ENCODE measurements at places on chromosomes 11 and 22. TPM values are rescaled to one million over a fixed set of nuclear protein-coding genes. Genes with fewer than 3 reads are reported as not detected.

DNA sequence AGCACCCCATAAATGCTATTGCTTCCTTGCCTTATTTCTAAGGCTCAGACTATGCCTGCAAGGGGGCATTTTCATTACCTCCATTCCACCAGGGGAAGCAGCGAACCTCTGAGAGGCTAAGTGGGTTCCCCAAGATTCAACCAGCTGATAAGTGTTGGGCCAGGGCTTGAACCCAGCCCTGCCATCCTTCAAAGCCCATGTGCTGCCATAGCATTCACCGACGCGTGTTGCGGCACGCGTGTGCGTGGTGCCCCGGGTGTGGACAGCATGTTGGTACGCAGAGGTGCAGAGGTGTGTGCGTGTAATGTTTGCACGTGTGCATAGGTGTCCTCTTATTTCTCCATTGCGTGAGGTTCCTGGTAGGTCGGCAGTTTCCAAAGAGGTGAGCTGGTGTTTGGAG, 66.0 kb upstream of the PPARA start:
- no peak for DNase-seq

- no peak for DNase-seq
Observed at GRCh38 chr11:119359365-119360214, 13.1 kb upstream of the MFRP start.

DNA sequence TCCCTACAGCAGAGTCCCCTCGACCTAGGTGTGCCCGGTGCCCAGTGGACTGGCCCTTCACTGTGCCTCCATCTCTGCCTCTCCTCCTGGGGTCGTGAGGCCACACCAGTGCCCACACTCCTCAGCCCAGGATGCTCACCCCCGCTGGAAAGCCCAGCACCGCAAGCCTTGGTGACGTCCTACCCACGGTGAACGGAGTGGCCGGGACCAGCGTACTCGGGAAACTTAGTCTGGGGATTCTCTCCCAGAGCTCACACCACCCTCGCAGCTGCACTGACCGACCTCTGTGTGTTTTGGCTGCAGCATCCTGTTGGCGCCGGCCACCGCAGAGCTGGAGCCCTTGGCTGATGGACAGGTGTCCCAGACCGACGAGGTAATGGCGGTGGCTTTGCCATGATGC, 35.5 kb upstream of the KRTAP5-7 start:
- no peak for DNase-seq

Gene TSGA10IP
- not detected for total RNA-seq

DNA sequence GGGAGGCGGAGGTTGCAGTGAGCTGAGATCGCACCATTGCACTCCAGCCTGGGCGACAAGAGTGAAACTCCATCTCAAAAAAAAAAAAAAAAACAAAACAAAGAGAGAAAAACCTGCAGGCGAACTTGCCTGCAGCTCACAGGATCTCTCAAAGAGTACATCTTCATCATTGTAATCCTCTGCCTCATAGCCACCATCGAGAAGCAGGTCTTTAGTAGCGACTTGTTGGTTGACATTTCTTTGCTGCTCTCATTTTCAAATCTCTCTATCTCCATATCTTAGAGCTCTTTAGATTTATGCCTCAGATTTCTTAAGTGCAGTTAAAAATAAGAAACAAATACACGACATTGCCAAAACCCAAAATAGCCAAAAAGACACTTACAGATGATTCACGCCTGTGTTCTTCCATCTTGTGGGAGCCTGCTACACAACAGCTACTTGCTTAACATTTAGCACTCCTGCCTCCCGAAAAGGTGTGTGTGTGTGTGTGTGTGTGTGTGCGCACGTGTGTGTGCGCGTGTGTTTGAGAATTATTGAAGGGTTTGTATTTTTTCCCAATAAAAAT, 14.6 kb downstream of the FAM227A start:
- DNase-seq, result no peak

- no peak for DNase-seq
Observed at GRCh38 chr11:77851503-77851902, 30.6 kb downstream of the AAMDC start.

Gene PVALB
- total RNA-seq, result not detected

Gene VSIG10L2
- not detected for total RNA-seq

- DNase-seq, result no peak
Observed at GRCh38 chr11:90250970-90251369, 28.1 kb upstream of the CHORDC1 start.

GRCh38 chr22:36911887-36912661, 1.4 kb upstream of the CSF2RB start:
- no peak for DNase-seq

GRCh38 chr22:20438678-20439492, 1.3 kb upstream of the SCARF2 start:
- DNase-seq, result no peak

- no peak for DNase-seq
Observed at GRCh38 chr22:38618682-38619081, 37.5 kb downstream of the FAM227A start.

Gene TUBA8
- total RNA-seq, result 0.34 TPM

DNA sequence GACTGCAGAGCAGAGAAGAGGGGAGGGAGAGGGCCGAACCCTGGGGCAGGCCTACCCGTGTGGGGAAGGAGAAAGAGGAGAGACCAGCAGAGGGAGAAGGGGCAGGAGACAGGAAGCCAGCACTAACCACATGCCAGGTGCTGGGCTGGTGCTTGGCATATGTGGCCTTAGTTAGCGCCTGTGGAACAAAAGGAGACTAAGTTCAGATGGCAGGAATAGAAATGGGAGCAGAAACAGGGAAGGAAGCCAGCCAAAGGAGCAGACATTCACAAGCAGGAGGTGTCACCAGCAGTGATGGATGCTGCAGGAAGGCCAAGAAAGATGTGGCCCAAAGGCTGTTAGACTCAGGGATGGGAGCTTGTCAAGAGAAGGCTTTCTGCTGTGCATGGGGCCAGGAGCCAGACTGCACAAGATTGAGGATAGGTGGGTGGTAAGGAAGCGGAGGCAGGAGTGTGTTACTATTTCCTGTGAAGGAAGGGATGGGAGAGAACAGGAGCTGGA, 26.7 kb downstream of the TREH start:
- no peak for DNase-seq

DNA sequence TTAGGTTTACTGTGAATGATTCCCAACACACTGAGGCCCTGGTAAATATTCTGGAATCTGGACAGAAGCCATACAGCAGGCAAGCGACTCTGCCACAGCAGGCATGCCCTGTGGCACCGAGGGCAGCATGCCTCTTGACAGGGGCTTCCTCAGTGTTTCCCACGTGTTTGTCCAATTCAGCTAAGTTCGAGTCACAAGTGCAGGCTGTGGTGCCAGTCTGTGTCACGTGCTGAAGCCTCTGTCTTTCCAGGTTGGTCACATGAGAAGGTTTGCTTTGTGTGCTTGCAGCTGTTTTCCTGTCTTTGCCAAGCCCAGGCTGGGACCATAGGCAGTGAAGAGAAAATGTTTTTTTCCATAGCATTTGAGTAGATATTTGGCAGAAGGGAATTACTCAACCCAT, 2.4 kb upstream of the PPFIBP2 start:
- no peak for DNase-seq

GRCh38 chr22:23831781-23832180, 7.0 kb downstream of the DERL3 start:
- no peak for DNase-seq

DNA sequence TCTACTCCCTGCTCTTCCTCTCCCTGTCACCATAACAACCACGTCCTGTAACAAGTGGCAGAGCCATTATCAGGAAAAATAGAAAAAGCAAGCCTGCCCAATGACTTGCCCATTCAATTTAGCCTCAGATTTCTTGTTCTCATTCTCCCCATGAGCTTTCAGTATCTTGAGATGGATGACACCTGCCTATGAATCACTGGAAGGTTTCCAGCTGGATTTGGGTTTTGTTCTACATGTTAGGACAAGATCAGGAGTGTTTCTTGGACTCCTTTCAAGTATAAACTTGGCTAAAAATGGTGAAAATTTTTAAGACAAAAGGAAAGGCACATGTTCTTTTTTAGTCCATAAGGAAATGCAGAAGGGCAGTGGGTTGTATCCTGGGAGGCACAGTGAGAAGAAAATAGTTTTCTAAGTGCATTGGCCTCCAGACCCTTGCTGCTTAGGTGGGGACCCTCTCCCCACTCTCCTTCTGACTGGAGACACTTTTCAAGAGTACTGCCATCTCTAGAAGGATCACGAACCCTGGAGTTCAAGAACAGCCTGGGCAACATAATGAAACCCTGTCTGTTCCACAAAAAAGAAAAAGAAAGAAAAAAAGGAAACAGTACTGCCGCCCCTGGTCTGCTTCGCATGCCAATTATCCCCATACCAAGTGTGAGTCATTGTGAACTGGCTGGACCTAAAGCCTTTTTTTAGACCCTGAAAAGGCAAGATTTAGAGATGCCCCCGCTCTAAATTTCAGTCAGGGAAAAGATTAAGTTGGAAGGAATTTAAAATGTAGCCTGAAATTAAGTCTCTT, 51.0 kb downstream of the MTNR1B start:
- DNase-seq, result peak; percentile 99

DNA sequence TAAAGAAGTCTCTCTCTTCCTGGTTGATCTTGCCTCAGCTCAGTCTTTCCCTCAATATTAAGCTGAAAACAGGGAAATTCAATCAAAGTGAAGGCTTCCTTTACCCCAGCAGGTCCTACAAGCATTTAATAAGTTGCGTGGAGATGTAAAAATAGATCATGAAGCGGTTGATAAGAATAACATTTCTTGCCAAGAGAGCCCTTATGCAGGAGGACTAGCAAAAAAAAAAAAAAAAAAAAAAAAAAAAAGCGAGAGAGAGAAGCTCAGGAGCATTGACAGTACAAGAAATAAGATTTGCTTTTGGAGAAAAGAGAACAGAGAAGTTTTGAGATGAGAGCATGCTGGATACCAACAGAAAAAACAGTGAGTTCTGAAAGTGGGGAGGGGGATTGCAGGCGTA, 112.2 kb upstream of the CLMP start:
- DNase-seq, result no peak

Gene CRYBA4
- total RNA-seq, result not detected

DNA sequence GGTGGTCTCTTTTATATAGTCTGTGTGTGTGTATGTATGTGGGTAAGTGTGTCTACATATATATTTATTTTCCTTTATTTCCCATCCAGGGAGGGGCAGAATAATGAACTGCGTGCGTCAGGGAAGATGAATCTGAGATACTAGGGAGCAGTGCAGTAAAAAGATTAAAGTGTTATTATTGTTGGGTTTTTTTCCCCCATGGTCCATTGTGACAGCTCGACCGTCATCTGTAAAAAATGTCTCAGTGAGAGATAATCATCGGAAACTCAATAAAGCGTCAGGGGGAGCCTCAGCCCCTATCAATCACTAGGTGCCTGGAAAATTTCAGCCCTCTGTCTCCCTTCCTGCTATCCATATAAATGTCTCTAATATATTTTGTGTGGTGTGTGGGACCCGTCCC, 64.6 kb downstream of the CLPB start:
- DNase-seq, result no peak

GRCh38 chr11:12734625-12735024, 60.4 kb downstream of the TEAD1 start:
- no peak for DNase-seq

- DNase-seq, result no peak
Observed at GRCh38 chr22:47657224-47657623, 894.8 kb downstream of the TBC1D22A start.

GRCh38 chr11:32894149-32894827, 1.7 kb downstream of the QSER1 start:
- DNase-seq, result peak; percentile 90

Gene BLID
- 0.78 TPM for total RNA-seq

- no peak for DNase-seq
Observed at GRCh38 chr11:69718147-69718546, 14.3 kb upstream of the FGF19 start.

Gene PTPRCAP
- total RNA-seq, result 0.32 TPM

- DNase-seq, result peak; percentile 79
Observed at GRCh38 chr22:46661221-46661851, 41.1 kb downstream of the GRAMD4 start.

- peak; percentile 47 for DNase-seq
Observed at GRCh38 chr11:130817330-130817944, 98.8 kb downstream of the SNX19 start.

GRCh38 chr11:113189909-113190667, 124.3 kb upstream of the TTC12 start:
- DNase-seq, result peak; percentile 97

DNA sequence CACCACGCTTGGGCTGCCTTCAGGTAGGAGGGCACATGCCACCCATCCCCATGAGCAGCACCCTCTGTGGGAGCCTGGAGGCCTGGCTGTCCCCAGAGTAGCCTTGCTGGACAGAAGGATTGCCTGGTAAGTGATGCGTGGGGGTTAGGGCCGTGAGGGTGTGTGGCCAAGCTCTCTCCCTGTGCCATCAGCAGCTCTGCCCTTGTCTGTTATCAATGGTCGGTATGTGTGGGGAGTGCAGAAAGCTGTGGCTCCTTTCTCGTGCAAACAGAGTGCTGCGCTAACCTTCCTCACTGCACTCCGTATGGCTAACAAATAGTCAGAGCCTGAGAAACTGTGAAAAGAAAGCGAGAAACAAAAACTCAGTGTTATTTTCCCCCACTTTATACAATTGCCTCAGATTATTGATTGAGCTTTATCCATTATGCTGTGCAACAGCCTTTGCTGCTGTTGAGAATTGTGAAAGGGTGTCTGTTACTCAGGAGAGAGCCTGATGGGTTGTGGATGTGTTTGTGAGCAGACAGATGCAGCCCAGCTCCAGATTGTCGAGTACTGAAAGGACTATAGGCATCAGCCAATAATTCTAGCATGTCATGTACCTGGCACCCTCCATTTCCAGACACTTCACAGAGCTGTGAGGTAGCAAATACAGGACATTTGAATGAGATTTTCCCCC, 432.2 kb downstream of the NTM start:
- no peak for DNase-seq

DNA sequence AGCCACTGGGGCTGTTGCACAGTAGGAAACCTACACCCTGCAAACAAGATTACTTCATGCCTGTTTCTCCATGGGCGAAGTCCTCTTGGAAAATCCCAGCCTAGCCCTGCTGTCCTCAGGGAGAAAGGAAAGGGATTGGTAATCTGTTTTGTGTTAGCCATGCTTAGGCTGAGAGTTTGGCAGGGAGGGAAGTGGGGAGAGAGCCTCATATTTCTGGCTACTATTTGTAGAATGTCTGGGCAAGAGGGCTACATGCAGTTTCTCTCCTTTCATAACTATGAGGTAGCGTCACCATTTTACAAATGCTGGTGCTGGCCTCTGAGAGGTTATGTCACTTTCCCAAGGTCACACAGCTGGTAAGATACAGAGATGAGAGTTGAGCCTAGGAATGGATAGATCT, 737 bp upstream of the MFRP start:
- DNase-seq, result no peak

- no peak for DNase-seq
Observed at GRCh38 chr11:124075841-124076651, 34.9 kb upstream of the OR10G7 start.

Measured in foreskin keratinocyte (primary cell).